ENCODE measurements at places on chromosomes 3 and 15. TPM values are rescaled to one million over a fixed set of nuclear protein-coding genes. Genes with fewer than 3 reads are reported as not detected.
A peak's percentile ranks its signal among the peaks of the same experiment; 100 is the strongest.

GRCh38 chr3:10006048-10006761 lies 19.6 kb upstream of the EMC3 start:
- H3K27ac ChIP-seq, result no peak overlapping the region
- peaks cover 3% of the 10 kb centered on the region for H3K4me1 ChIP-seq
- peaks cover 2% of the 10 kb centered on the region for H3K36me3 ChIP-seq
- H3K27me3 ChIP-seq, result no peaks in the 10 kb centered on the region
- no peak overlapping the region for H3K4me3 ChIP-seq
- DNase-seq, result no peak

The GOLGA6L6 gene
- total RNA-seq, result not detected

DNA sequence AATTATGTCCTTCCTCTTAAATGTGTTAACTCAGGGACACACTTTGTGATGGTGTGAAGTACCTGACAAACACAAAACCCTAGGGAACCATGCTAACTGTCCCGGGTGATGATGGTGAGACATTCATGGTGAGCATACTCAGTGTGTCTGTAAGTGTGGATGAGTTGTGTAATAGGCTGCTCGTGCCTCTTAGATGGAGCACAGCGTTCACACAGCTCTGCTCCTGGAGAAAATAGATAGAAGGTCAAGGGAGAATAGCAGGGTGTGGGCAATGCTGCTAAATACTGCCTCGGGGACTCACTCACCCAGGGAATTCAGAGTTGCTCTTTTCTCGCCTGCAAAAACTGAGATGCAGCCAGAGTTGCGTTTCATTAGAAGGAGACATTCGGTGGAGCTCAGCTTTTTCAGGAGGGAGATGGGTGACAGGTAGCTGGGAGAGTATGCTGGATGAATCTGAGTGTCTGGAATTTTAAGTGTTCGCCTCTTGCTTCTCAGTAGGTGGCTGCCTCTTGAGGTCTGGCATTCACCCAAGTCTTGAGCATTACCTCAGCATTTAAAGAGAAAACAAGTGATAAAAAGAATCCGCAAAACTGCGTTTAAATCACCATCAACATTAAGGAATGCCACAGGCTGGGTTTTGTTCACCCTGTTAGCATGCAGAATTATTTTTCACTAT lies 813.2 kb downstream of the AGBL1 start:
- no peak overlapping the region for H3K4me3 ChIP-seq
- no peaks in the 10 kb centered on the region for H3K4me1 ChIP-seq
- no peaks in the 10 kb centered on the region for H3K36me3 ChIP-seq
- no peak overlapping the region for H3K27ac ChIP-seq
- peak; percentile 97 for DNase-seq
- no peaks in the 10 kb centered on the region for H3K27me3 ChIP-seq

DNA sequence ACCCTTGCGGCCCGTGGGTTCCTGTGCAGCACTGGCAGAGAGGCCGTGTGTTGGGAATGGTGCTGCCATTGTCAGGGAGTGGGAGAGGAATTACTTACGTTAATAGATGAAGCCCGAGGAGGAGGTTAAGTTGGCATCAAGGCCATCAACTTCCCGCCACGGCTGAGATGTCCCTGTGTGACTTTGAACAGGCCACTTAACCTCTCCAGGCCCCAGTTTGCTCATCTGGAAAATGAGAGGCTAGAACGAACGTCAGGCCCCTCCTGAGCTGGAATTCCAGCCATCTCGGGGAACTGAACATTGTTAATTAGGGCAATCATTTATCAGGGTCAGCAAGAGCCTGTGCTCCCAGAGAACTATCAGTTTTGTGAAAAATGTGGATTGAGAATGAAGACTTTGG lies 91.4 kb upstream of the MYZAP start:
- no peak overlapping the region for H3K27ac ChIP-seq
- no peak for DNase-seq
- no peaks in the 10 kb centered on the region for H3K4me1 ChIP-seq
- no peaks in the 10 kb centered on the region for H3K36me3 ChIP-seq
- no peak overlapping the region for H3K4me3 ChIP-seq

- H3K36me3 ChIP-seq, result no peaks in the 10 kb centered on the region
- H3K27ac ChIP-seq, result no peak overlapping the region
- no peaks in the 10 kb centered on the region for H3K4me1 ChIP-seq
- no peak overlapping the region for H3K4me3 ChIP-seq
These were observed 123.1 kb downstream of the APBA2 start for GRCh38 chr15:29008846-29009245.

DNA sequence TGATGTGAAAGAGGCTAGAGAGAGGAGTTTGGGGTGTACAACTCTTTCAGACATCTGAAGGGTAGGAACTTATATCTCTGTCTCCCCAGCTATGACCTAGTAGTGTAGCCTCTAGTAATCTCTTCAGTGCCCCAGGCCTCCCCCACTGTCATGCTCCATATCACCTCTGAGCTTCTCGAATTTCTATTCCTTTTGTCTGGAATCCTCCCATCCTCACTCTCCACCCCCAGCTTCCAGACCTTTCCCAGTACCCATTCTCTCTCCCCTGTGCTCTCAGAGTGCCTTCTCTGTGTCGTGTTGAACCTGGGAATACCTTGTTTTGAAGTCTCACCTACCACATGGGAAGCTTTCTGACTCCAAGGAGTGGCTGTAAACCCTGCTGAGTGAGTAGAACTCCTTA lies 3.6 kb upstream of the RBPMS2 start:
- H3K4me1 ChIP-seq, result no peaks in the 10 kb centered on the region
- no peak overlapping the region for H3K4me3 ChIP-seq
- no peak overlapping the region for H3K27ac ChIP-seq
- DNase-seq, result no peak
- peaks cover 7% of the 10 kb centered on the region for H3K27me3 ChIP-seq

- peak; percentile 60 for DNase-seq
- no peaks in the 10 kb centered on the region for H3K4me1 ChIP-seq
- no peak overlapping the region for H3K27ac ChIP-seq
- H3K4me3 ChIP-seq, result no peak overlapping the region
- H3K27me3 ChIP-seq, result no peaks in the 10 kb centered on the region
These were observed 76.0 kb downstream of the ETFA start for GRCh38 chr15:76235186-76235826.

The P2RY1 gene
- 7.6 TPM for total RNA-seq

DNA sequence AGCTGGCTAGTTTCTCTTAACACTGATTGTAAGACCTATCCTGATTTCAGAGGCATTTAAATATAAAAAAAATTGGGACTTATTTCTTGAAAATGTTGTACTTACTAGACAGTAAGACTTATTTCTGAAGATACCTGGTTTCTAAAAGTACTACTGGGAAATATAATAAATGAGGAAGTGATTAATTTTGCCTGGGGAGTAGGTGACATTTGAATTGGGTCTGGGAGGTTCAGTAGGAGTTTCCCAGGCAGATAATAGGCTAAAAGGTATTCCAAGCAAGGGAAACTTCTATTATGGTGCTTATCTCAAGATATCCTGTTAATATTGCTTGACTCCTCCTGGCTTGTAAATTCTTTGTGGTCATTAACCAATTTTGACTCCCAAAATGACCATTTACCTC lies 6.5 kb upstream of the IQGAP1 start:
- no peaks in the 10 kb centered on the region for H3K27me3 ChIP-seq
- no peaks in the 10 kb centered on the region for H3K36me3 ChIP-seq
- no peak overlapping the region for H3K27ac ChIP-seq
- H3K4me1 ChIP-seq, result no peaks in the 10 kb centered on the region
- DNase-seq, result no peak

- peak overlapping the region; percentile 6 for H3K27ac ChIP-seq
- no peak overlapping the region for H3K4me3 ChIP-seq
- no peak for DNase-seq
- H3K36me3 ChIP-seq, result peaks cover 5% of the 10 kb centered on the region
- no peaks in the 10 kb centered on the region for H3K4me1 ChIP-seq
- no peaks in the 10 kb centered on the region for H3K27me3 ChIP-seq
These were observed 74.7 kb downstream of the ANKRD28 start for GRCh38 chr3:15722877-15723623.

- no peak for DNase-seq
- no peak overlapping the region for H3K4me3 ChIP-seq
- no peaks in the 10 kb centered on the region for H3K27me3 ChIP-seq
These were observed 1044.6 kb upstream of the CFAP20DC start for GRCh38 chr3:60094392-60094947.

GRCh38 chr15:39460748-39461147 lies 120.1 kb upstream of the THBS1 start:
- DNase-seq, result no peak
- peaks cover 8% of the 10 kb centered on the region for H3K4me1 ChIP-seq
- H3K4me3 ChIP-seq, result no peak overlapping the region
- H3K27me3 ChIP-seq, result no peaks in the 10 kb centered on the region
- no peaks in the 10 kb centered on the region for H3K36me3 ChIP-seq
- H3K27ac ChIP-seq, result no peak overlapping the region

DNA sequence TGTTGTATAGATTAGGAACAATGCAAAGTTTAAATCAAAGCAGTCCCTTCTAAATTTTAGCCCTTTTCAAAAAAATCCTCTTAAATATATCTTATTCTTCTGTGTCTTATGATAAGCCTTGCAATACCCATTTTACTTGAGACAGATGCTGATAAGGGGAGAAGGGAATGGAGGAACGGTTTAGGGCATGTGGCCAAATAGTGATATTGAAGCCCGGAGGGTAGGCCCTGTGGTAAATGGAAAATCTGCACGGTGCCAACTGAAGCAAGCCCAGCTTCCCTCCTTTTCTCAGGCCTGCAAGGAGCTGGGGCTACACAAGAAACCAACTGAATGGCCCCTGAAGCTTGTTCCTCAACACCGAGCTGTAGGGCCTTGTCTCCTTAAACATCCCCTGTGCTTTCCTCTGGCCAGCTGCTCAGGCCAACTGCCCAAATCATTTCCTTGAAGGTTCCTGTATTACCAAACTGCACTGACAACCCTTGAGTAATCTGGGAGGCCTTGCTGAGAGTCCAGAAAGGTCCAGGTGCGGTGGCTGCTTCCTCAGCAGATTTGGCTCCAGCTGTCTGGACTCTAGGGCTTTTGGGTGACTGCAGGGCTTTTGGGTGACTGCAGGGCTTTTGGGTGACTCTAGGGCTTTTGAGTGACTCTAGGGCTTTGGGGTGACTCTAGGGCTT lies 67.2 kb downstream of the NCEH1 start:
- no peak overlapping the region for H3K27ac ChIP-seq
- no peaks in the 10 kb centered on the region for H3K27me3 ChIP-seq
- DNase-seq, result no peak
- no peaks in the 10 kb centered on the region for H3K36me3 ChIP-seq

DNA sequence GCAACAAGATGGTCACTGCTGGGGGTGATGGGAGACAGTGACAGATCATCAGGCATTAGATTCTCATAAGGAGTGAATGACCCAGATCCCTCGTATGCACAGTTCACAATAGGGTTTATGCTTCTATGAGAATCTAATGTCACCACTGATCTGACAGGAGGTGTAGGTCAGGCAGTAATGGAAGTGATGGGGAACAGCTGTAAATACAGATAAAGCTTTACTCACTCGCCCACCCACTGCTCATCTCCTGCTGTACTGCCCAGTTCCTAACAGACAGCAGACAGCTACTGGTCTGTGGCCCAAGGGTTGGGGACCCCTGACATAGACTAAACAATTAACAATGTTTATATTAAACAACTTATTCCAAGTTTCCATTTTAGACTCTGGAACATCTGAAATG lies 25.4 kb downstream of the IFT80 start:
- H3K4me3 ChIP-seq, result no peak overlapping the region
- H3K27me3 ChIP-seq, result no peaks in the 10 kb centered on the region
- H3K27ac ChIP-seq, result no peak overlapping the region
- H3K36me3 ChIP-seq, result peaks cover 3% of the 10 kb centered on the region
- DNase-seq, result no peak
- peaks cover 16% of the 10 kb centered on the region for H3K4me1 ChIP-seq

The TNNC1 gene
- 0.51 TPM for total RNA-seq

The ADPRH gene
- total RNA-seq, result 3.1 TPM

DNA sequence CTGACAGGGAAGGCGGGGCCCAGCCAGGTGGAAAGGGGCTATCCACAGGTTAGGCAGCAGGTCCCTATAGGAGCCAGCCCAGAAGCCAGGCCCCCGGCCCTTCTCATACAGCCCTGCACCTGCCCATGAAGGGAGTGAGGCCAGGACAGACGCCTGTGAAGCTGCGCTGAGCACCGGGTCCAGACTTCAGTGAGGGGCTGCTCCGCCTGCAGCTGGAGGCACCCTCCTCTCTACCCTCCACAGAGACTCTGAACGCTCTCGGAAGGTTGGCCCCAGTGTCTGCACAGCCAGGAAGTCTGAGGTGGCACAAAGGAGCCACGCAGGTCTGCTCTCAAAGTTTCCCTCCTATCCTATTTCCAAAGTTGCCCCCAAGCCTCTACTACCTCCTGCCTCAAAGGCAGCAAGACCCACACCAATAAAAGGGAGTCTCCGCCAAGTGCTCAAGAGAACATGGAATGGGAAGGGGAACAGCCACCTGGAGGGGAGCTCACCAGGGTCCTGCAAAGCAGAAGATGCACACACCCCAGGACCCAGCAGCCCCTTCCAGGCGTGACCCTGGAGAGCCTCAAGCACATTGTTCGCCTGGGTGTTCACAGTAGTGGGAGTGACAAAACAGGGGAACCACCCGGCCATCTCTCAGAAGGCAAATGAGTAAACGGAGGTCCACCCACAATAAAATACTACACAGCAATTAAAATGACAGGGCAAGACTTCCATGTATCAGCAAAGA lies 19.5 kb downstream of the XXYLT1 start:
- no peak for DNase-seq
- H3K4me1 ChIP-seq, result no peaks in the 10 kb centered on the region
- H3K27ac ChIP-seq, result no peak overlapping the region
- no peak overlapping the region for H3K4me3 ChIP-seq
- no peaks in the 10 kb centered on the region for H3K27me3 ChIP-seq

The LMLN gene
- 5.9 TPM for total RNA-seq

The IGF1R gene
- total RNA-seq, result 16.7 TPM
